ENCODE measurements at places on chromosomes 13 and 19.

GRCh38 chr13:113000575-113000974, 31.6 kb downstream of the MCF2L start:
- no peak for DNase-seq

DNA sequence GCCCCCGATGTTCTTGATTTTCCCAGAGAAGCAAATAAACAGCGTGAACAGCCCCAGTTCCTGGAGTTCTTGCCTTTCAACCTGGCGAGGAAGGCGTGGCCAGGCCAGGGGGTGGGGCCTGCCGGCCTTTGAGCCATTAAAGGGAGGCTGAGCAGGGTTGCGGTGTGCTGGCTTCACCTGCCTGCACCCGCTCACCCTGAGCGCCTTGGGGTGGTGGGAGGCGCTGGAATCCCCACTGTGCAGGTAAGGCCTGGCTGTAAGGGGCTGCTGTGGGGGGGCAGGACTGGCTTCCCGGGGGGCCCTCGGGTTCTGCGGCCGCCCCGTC, 2.7 kb upstream of the MISP start:
- DNase-seq: no peak

- DNase-seq: no peak
Observed at GRCh38 chr13:50527188-50527587, 316.3 kb downstream of the DLEU7 start.

- DNase-seq: no peak
Observed at GRCh38 chr13:39110518-39111097, 72.4 kb downstream of the NHLRC3 start.

All from GM12891 (cell line).